ENCODE measurements at places on chromosomes 5 and 9. TPM values are rescaled to one million over a fixed set of nuclear protein-coding genes. Genes with fewer than 3 reads are reported as not detected.

DNA sequence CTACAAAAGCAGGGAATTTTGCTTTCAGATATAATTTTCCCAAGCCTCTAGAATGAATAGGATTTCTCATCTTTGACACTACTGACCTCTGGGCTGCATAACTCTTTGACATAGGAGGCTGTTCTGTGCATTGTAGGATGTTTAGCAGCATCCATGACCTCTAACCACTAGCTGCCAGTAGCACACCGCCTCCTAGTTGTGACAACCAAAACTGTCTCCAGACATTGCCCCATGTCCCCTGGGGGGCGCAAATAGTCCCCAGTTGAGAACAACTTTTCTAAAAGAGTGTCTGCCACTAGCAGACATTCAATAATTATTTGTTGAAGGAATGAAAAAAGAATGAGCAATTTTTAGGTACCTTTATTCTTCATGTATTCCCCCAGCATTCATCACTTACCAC, 51.8 kb downstream of the POU4F3 start:
- H3K36me3 ChIP-seq = no peaks in the 10 kb centered on the region
- DNase-seq = no peak
- H3K27ac ChIP-seq = no peak overlapping the region
- no peaks in the 10 kb centered on the region for H3K4me1 ChIP-seq
- no peak overlapping the region for H3K4me3 ChIP-seq

The SEMA6A gene
- total RNA-seq = 57.1 TPM

The TAF11L5 gene
- not detected for total RNA-seq

- DNase-seq = no peak
- H3K27ac ChIP-seq = no peak overlapping the region
- H3K36me3 ChIP-seq = no peaks in the 10 kb centered on the region
- no peaks in the 10 kb centered on the region for H3K27me3 ChIP-seq
- H3K4me1 ChIP-seq = no peaks in the 10 kb centered on the region
- no peak overlapping the region for H3K4me3 ChIP-seq
Observed at GRCh38 chr5:174446446-174446845, 277.9 kb upstream of the MSX2 start.

DNA sequence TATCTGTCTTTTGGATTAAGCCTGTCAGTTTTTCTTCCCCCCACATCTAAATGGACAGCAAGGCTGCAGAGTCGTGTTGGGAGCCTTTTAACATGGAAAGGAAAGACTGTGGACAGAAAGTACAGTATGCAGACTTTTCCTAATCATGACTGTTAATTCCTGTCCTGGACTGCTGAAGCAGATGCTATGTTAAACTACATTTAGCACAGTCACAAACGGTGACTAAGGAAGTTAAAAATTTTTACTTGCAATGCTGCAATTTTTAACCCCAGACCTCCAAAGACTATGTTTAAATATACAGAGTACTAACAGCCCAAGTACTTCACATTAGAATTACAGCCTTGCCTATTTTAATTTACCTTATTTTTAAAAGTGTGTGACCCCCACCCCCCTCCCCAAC, 51.8 kb downstream of the ELAVL2 start:
- no peaks in the 10 kb centered on the region for H3K4me1 ChIP-seq
- no peak overlapping the region for H3K4me3 ChIP-seq
- H3K27ac ChIP-seq = no peak overlapping the region
- no peaks in the 10 kb centered on the region for H3K27me3 ChIP-seq
- no peak for DNase-seq

The MARCHF3 gene
- 1.2 TPM for total RNA-seq

The CCDC171 gene
- 7.6 TPM for total RNA-seq

DNA sequence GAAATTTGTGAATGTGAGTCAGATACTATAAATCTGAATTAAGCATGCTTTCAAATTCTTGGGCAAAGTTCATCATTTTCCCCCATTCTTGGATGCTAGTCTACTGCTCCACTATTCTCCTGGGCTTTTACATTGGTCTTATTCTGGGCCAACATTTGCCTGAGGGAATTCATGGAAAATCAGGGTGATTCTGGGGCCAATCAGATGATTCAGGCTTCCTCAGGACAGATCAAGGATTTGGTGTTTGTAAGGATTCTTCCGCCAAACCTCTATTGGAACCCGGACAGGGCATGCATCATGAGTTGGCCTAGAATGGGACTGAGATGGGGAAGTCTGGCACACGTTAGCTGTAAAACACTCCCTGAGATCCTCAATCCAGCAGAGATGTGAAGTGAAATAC, 113.8 kb downstream of the MEF2C start:
- no peaks in the 10 kb centered on the region for H3K36me3 ChIP-seq
- no peak overlapping the region for H3K27ac ChIP-seq
- no peaks in the 10 kb centered on the region for H3K27me3 ChIP-seq
- H3K4me1 ChIP-seq = no peaks in the 10 kb centered on the region

The IL17B gene
- 9.3 TPM for total RNA-seq

- H3K27me3 ChIP-seq = no peaks in the 10 kb centered on the region
- H3K27ac ChIP-seq = no peak overlapping the region
- no peak overlapping the region for H3K4me3 ChIP-seq
- H3K36me3 ChIP-seq = no peaks in the 10 kb centered on the region
Observed at GRCh38 chr5:122465994-122466393, 154.0 kb downstream of the SNCAIP start.

DNA sequence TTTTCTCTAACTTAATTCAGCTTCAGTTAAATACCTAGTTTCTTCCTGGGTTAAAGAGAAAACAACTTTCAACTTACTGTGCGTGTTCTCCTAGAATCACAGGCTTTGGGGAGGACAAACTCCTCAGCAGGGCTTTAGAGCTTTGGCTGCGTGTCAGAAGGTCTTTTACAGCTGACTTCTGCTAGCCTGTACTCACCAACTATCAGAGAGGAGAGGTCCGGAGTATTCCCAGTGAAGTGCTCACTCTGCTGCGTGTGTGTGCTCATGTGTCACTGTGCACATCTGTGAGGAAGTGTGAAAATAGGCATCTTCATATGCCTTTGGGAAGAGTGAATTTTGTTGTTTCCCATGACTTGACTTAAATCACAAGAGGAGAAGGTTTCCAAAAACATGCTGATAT, 423.2 kb upstream of the SGCD start:
- no peak for DNase-seq
- no peaks in the 10 kb centered on the region for H3K27me3 ChIP-seq
- no peak overlapping the region for H3K27ac ChIP-seq

DNA sequence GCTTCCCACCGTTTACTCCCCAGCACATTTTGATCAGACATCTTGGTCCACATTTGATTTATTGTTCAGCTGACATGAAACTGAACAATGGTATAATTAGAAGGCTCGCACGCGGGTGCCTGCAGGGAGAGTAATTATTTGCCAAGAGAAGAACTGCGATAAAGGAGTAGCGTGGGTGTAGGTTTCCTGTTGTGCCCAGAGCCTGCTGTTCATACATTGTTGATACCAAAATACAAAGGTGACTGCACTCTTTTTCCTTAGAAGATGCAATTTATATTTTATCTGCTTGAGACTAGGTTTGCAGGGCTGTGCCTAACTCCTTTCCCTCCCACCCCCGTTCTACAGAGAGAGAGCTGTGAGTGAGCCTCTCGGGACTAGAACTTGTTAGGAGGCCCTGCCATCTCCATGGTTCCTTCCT, 241.8 kb upstream of the MSX2 start:
- no peak for DNase-seq
- no peaks in the 10 kb centered on the region for H3K36me3 ChIP-seq
- no peak overlapping the region for H3K27ac ChIP-seq
- H3K4me3 ChIP-seq = no peak overlapping the region
- no peaks in the 10 kb centered on the region for H3K27me3 ChIP-seq

The SLC36A3 gene
- 0.28 TPM for total RNA-seq

The RNF183 gene
- total RNA-seq = not detected

The PCDHA13 gene
- 1.3 TPM for total RNA-seq

GRCh38 chr5:52692039-52692438, 95.7 kb upstream of the ITGA1 start:
- H3K27me3 ChIP-seq = no peaks in the 10 kb centered on the region
- H3K36me3 ChIP-seq = no peaks in the 10 kb centered on the region
- no peak overlapping the region for H3K4me3 ChIP-seq
- DNase-seq = no peak
- H3K27ac ChIP-seq = no peak overlapping the region

The IL5 gene
- total RNA-seq = not detected

DNA sequence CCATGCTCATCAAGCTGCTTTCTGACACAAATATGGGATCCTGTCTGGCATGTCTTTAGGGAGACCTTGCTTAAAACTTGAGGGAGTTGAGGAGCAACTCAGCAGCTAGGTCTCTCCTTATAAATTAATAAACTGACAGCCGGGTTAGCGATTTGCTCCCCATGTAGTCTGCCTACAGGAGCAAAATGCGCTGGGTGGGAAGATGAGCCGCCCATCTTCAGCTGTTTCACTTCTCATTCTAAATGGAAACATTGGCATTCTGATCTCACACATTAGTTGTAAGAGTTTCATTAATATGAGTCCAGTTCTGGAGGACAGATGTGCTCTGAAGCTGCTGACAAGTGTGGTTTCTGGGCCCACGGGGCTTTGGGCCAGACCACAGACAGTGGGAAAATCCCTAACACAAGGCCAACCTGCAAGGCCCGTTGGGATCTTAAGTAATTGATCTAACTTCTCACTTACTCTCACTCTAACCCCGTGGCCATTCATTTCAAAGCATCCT, 197.0 kb downstream of the MCTP1 start:
- no peaks in the 10 kb centered on the region for H3K4me1 ChIP-seq

The PAXX gene
- 61.6 TPM for total RNA-seq

DNA sequence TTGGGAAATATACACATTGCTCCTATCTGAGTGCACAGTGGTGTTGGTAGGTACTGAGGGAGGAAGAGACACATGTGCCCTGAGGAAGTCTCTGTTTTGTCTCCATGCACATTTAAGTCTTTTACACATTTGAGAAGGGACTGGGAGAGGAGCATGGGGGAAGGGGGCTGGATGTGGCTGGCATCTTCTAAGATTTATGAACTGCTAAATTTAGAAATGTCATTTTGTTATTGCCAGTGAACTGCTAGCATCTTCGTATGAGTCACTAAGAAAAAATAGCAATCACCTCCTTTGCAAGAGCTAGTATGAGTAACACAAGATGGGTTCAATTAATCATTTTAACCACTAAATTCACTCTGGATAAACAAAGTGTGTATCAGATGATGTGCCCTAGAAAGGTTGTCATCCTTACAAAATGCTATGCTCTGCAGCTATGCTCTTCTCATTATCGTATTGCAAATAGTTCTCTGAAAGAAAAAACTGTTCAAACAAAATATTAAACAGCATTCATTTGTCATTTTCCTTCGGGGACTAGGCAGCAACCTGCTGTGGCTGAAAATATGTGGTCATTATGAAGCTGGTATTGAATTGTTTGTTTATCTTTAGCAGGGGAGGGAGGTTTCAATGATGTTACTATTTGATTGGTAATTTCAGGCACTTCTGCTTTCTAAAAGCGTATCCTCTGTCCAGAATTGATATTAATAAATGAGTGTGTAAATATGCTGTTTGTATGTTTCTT, 236.5 kb downstream of the DMRTA1 start:
- no peaks in the 10 kb centered on the region for H3K4me1 ChIP-seq
- no peak overlapping the region for H3K27ac ChIP-seq
- no peaks in the 10 kb centered on the region for H3K36me3 ChIP-seq
- H3K27me3 ChIP-seq = no peaks in the 10 kb centered on the region
- no peak overlapping the region for H3K4me3 ChIP-seq

The SOHLH1 gene
- not detected for total RNA-seq
